ENCODE measurements at places on chromosomes 12 and 14.
A peak's percentile ranks its signal among the peaks of the same experiment; 100 is the strongest.

GRCh38 chr12:96029826-96030225 is 5.6 kb downstream of the LTA4H start:
- DNase-seq = no peak

- no peak for DNase-seq
Measured at GRCh38 chr14:59091404-59091803, 97.1 kb upstream of the DAAM1 start.

DNA sequence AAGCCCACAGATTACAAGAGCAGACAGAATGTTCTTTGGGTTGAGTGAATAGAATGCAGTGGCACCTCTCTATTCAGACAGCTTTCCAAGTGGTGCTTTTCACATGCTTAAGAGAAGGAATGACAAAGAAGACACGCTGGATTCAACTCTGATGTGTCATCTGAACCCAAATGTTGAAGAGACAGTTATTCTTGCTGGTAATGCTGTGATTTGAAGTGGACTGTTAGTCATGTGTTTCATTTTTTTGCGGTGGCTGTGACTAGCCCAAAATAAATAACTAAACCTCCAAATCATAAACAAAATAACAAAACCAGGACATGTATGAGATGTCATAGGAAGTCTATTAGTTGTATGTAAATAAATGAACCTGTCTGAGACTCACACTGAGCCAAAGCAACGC is 391.8 kb upstream of the PRICKLE1 start:
- DNase-seq = no peak

DNA sequence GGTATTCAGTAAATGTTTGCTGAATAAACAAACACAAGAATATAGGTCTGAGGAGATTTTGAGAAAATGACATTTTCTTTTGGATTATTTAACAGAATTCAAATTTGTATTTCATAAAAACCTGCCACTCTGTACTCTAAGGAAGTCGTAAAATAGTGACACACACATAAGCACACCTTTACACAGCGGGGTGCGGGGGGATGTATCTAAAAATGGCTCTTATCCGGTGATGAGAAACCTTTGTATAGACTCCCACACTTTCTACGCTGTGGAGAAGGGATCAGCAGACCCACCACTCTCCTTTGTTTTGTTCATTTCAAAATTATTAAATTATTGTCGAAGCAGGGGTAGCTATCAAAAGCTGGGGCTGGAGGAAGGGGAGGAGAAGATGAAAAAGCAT is 58.0 kb downstream of the PEBP1 start:
- DNase-seq = no peak

DNA sequence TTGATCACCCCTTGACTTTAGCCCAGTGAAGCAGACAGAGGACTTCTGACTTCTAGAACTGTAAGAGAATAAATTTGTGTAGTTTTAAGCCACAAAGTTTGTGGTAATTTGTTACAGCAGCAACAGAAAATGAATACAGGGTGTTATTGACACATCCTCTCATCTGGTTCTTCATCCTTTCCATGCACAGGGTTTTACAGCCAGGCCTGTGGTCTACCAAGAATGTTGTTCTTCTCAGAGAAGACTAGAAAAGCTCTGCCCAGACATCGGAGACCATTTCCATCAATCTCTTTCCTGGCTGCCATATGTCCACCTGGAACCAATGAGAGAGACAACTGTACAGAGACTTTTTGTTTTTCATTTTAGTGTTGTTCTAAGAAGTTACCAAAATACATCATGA is 308.2 kb upstream of the AMIGO2 start:
- no peak for DNase-seq

- peak; percentile 30 for DNase-seq
Measured at GRCh38 chr14:35044939-35045797, 904 bp upstream of the FAM177A1 start.

GRCh38 chr12:105177208-105177607 is 58.8 kb downstream of the APPL2 start:
- DNase-seq = no peak

GRCh38 chr12:121828826-121829225 is 25.0 kb downstream of the SETD1B start:
- no peak for DNase-seq

GRCh38 chr12:115320451-115320850 is 636.5 kb upstream of the TBX3 start:
- no peak for DNase-seq

GRCh38 chr14:93150227-93151208 is 34.2 kb downstream of the MOAP1 start:
- no peak for DNase-seq

- DNase-seq = no peak
Measured at GRCh38 chr12:108371801-108372344, 32.8 kb upstream of the CMKLR1 start.

DNA sequence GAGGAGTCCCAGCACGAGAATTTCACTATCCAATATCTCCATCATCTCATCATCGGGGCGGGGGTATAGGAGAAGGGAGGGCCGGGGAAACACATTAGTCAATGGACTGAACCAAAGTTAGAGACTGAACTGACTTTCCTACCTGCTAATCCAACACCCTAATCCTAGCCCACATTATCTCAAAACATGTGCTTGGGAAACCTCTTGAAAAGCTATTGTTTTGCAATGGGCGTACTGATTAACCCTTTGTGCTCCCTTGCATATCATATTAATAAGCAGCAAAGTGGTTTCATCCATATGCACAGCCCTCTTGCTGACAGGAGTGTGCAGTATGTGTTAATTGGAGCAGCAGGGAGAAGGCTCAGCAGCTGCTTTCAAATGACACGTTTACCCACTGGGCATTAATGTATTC is 125.7 kb upstream of the GRIP1 start:
- no peak for DNase-seq

GRCh38 chr14:99427632-99428300 is 52.9 kb downstream of the SETD3 start:
- no peak for DNase-seq

GRCh38 chr12:64056741-64057140 is 165.4 kb downstream of the KICS2 start:
- DNase-seq = no peak

DNA sequence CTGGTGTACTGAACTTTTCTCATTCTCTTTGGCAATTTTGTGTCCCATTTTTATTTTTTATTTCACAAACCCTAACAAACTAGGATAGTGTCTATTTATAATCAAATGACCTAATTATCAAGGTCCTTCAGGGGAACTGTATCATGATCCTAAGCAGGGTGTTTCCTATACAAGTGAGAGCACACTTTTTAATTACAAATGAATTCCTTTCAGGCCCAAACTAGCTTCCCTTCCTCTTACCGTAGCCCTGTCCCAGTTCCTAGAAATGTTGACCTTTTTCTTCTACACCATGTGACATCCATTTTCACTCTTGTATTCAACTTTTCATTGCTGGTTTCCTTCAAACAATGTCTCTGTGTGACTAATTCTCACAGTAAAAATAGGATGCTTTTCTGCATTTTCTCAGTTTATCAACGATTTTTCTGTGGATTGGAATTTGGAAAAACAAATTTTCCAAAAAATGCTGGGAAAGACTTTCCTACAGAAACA is 411.4 kb downstream of the CCDC91 start:
- DNase-seq = no peak

DNA sequence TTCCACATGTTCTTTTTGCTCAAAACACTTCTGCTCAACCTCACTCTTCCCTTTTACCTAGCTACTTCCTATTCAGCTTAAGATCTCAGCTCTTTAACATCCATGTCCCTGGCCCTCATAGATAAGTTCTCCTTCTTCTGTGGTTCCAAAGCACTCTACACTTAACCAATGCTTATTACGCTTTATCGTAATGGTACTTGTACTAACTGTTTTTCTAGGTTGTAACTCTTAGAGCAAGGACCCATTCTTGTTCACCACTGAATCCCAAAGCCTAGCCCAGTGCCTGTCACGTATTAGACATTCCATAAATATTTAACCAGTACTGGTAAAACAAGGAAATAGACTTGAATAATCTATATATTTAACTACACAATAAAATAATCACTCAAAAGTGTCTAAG is 5.3 kb downstream of the SLC41A2 start:
- DNase-seq = no peak

- no peak for DNase-seq
Measured at GRCh38 chr12:96285158-96285557, 91.0 kb downstream of the ELK3 start.

DNA sequence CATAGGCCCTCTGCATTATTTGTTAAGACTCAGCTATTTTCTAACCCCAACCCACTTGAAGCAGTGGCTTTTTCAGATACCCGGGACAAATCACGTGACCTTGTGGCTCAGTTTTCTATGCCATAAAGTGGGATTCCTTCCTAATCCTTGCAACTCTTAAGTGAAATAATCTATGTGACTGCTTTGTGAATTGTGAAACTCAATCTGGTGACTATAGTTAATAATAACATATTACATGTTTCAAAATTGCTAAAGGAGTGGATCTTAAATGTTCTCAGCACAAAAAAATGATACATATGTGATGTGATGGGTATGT is 17.3 kb downstream of the EML1 start:
- no peak for DNase-seq

GRCh38 chr12:64170024-64170423 is 52.1 kb downstream of the KICS2 start:
- DNase-seq = no peak

GRCh38 chr12:82008251-82008650 is 249.1 kb upstream of the PPFIA2 start:
- DNase-seq = no peak

DNA sequence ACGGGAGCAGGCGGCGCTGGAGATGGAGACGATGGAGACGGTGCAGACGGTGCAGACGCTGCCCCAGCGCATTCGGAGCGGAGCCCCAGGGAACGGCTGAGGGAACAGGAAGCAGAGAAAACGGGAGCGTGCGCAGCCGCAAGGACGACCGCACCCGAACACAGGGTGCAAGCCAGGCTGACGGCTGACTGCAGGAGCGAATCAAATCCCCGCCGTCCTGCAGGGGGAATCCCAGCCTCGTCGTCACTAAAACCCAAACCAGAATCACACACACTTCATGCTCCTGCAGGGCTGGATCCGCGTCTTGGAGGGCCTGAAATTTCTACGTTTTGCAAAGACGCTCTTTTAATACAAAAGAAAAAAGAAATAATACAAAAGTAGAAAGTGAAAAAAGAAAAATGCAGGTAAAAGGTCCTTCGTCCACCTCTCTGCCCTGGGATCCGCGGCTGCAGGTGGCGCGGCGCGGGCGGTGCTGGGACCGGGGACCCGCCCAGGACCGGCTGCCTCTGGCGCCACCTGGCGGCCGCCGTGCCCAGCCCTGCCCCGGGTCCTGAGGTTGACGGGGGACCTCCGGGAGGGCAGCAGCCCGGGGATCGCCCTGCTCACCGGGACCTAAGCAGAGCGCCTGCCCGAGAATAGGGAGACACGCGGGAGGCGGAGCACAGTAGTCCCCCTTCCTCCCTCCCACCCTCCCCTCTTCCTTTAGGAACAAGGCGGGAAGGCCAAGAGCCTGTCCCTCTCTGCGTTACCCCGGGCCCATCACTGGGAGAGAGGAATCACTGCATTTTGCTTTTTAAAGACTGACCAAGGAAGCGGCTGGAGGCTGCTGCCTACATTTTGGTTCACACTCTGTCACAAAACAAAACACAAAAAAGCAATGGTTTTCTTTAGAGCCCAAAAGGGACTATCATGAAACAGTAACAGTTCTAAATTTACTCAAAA is 20.1 kb downstream of the STX2 start:
- no peak for DNase-seq

GRCh38 chr12:120628919-120629318 is 11.5 kb upstream of the CABP1 start:
- DNase-seq = no peak

GRCh38 chr14:79134361-79134760 is 964.2 kb downstream of the NRXN3 start:
- DNase-seq = no peak

- no peak for DNase-seq
Measured at GRCh38 chr12:57227315-57228115, 2.0 kb upstream of the SHMT2 start.

DNA sequence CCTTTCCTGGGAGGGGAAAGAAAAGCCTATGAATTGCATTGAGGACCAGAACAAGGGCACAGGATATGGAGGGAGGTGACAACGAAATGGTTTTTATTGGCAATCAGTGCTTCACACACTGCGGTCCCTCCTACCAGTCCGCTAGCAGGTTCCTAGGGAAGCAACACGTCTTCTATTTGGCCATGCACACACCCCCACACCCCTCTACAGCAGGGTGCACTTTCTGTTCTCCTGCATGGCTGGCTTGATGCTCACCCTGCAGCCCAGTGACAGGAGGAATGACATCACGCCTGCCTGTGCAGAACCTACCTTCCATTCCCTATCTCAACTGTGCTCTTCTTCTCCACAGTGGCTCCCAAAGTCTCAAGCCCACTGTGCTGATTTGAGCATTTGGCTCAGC is 57.9 kb downstream of the TTC9 start:
- no peak for DNase-seq

- DNase-seq = peak; percentile 74
Measured at GRCh38 chr12:45257185-45257930, 41.5 kb downstream of the ANO6 start.

DNA sequence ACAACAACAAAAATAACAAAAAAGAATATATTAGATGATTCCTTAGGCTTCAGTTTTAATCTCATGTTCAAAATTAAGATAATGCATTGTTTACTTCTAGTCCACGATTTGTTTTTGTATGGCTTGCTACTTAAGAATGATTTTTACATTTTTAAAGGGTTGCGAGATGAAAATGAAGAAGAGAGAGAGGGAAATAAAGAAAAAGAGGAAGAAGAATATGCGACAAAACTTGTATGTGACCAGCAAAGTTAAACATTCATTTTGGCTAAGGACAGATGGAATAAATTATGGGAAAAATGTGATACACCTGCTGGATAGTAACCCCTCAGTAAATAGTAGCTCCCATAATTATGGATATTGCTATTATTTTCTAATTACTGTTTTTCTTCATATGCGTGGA is 1.2 kb upstream of the GIT2 start:
- DNase-seq = no peak
